ENCODE measurements at places on chromosomes 2 and 18. TPM values are rescaled to one million over a fixed set of nuclear protein-coding genes. Genes with fewer than 3 reads are reported as not detected.

The PSTPIP2 gene
- polyA plus RNA-seq, result 31.4 TPM

The NEU2 gene
- not detected for polyA plus RNA-seq

- no peak for DNase-seq
Measured at GRCh38 chr2:217929272-217929671, 73.5 kb downstream of the TNS1 start.

- DNase-seq, result no peak
Measured at GRCh38 chr18:47926101-47926850, 4.2 kb downstream of the SMAD2 start.

DNA sequence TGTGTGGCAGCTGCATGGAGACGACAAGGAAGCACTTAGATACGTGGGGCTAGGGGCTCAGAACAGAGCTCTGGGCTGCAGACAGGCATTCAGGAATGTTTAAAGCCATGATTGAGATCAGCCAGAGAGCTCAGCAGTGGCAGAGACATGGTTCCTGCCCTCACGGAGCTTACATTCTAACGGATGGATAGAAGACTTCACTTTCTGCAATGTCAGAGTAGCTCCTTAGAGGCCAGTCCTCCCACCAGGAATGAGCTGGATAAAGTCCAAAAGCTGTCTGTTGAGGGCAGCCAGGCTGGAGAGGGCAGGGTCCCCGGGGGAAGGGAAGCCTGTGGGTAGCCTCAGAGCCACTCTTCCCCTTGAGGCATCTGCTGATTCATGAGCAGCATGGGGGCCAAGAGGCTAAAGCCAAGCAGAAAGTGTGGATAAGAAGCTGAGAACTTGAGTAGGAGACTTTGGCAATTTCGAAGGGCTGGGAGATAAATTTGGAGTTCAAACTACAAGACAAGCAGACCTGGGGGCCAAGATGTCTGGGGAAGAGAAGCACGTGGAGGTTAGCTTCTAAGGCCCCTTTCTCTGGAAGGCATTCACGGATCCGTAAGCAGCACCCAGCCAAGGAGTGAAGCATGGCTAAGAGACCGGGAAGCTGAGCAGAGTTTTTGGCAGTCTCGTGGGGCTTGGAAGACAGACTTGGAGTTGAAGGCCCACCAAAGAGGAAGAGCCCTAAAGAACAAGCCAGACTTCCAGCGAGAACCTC, 9.7 kb upstream of the CIB4 start:
- no peak for DNase-seq

The WNT10A gene
- not detected for polyA plus RNA-seq

All from CD14-positive monocyte (primary cell).